Suppressor macrophage (primary cell): ENCODE measurements at places on chromosomes 3 and 15.
A peak's percentile ranks its signal among the peaks of the same experiment; 100 is the strongest.

GRCh38 chr3:28039234-28039633 lies 202.2 kb upstream of the CMC1 start:
- no peak for DNase-seq

DNA sequence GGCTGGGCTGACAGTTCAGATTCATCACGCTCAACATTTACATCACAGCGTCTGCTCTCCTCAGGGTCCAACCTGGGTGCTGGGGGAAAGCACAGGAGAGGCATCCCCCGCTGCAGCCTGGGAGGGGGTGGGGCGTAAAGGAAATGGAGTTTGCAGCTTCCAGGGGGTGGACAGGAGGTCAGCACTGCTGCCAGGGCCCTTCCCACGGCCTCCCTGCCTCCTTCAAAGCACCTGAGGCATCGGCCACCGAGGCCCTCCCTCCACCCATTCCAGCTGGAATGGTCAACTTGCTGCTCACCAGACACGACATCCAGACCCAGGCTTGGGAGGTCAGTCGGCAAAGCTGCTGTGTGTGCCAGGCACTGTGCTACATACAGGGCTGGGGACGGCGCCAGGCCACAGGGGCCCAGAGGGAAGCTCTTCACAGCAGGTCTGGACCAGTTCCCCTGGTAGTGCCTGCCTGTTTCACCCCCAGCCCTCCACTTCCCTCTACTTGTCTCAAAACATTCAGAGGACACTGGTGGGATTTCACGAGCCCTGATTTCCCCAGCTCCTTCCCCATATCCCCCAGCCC lies 120.7 kb downstream of the ANP32A start:
- no peak for DNase-seq

DNA sequence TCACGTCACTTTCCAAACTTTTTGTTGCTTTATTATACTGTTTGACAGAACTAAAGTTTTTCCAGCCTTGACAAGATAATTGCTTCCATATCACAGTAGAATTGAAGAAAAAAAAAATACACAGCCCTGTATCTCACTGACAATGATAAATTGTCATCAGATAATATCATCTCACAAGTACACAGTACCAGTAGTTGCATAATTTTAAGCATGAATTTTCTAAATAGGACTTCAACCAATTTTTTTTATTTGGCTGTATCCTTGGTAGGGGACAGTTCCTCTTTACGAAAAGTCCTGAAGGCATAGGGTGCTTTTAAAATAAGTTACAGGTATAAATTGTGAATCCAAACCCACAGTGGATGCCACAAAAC lies 230.7 kb downstream of the ATP8B4 start:
- no peak for DNase-seq

- DNase-seq = no peak
Measured at GRCh38 chr3:2934541-2934940, 175.6 kb downstream of the IL5RA start.

DNA sequence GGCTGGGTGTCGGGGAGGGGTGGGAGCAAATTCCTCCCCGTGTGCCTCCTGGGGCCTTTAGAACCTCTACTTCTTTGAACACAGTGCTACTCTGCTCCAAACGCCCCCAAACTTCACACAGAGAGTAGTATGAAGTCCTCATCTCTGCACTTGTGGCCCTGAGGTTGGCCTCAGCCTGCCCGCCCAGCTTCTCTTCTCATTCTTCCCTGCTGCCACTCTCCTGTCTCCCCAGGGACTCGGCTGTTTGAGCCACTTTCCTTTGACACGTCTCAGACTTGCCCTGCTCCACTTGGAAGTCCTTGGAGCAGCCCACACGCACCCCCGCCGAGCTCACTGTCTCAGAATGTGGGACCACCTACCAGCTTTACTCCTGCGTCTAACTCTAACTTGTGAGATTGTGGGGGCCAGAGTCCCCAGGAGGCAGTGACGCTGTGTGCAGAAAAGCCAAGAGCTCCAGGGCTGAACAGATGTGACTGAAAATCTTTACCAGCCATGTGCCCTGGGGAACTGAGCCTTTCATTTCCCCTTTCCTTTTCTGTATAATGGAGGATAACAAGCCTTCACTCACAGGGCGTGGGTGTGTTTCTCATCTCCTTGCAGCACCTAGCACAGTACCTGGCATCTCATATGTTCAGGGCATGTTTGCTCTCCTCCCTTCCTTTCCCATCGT lies 233.6 kb upstream of the CTDSPL start:
- no peak for DNase-seq

DNA sequence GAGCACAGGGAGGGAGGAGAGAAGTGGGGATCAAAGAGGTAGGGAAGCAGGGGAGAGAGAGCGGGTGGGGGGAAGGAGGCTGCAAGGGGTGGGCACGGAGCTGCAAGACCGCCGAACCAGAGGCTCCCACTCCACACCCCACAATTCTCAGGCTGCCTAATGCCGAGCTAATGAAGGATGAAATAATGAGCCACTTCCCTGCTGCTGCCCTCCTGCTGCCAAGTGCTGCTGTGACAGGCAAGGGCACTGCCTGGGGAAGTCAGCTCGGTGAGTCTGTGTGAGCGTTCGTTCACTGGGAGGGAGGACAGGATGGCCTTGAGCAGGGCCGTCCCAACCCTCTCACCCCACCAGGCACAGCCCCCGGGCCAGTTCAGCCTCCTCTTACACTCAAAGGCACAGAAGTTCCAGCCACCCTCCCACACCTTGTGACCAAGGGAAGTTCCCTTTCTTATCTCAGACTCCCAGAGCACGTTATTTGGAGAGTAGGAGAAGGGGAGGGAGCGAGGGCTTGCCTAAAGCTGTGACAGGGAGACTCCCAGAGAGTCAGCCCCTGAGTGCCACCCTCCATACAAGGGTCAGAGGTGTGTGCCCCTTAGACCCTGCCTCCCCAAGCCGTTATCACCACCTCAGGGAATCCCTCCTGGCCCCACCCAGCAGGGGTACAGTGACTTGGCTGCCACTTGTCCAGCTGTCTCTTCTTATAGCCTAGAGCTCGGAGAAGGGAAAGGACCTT lies 12.4 kb downstream of the GLYCTK start:
- peak; percentile 91 for DNase-seq

GRCh38 chr3:19146685-19147650 lies 1.3 kb upstream of the KCNH8 start:
- DNase-seq = peak; percentile 77

GRCh38 chr3:150306083-150306482 lies 102.0 kb upstream of the TSC22D2 start:
- DNase-seq = no peak

- no peak for DNase-seq
Measured at GRCh38 chr3:72368331-72368975, 479.8 kb downstream of the SHQ1 start.

GRCh38 chr15:41927536-41927935 lies 33.7 kb upstream of the SPTBN5 start:
- DNase-seq = peak; percentile 58

DNA sequence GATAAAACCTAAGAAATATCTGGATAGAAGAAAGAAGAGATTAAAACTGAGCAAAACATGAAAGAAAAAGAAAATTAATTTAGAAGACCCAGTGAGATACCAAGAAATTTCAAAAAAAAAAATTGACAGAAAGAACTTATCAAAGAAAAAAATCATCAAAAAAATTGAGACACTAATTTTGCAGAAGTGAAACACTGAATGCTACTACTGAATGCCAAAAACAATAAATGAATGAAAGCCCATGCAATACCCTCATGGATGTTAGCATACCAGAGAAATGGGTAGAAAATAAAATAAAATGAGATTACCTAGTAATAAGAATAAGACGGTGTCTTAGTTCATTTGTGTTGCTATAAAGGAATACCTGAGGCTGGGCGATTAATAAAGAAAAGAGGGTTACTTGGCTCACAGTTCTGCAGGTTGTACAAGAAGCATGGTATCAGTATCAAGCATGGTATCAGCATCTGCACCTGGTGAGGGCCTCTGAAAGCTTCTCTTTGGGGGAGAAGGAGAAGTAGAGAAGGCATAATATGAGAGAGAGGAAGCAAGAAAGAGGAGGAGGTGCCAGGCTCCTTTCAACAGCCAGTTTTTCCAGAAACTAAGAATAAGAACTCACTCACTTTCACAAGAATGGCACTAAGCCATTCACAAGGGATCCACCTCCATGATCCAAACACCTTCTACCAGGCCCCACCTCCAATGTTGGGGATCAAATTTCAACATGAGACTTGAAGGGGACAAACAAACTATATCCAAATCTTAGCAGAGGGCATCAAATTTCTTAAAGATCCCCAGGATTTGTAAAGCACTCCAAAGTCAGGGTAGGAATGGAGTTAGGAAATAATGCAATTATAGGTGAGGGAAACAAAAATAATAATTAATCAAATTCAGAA lies 73.2 kb downstream of the BTLA start:
- peak; percentile 20 for DNase-seq

DNA sequence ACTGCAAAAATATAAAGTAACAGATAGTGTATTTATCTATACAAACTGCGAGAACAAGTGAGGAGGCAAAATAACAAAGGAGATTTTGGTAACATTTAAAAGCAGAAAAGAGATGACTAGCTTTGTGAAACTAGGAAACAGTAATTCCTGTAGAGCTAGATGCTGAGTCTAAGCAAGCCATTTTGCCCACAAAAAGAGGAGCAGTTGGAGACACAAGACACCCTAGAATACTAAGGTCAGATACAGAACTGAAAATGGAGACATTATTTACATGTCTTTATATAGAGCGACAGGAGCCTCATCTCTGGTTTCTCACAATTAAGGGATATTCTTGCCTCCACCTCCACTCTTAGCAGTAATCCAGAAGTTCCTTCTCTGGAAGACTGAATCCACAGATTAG lies 732.4 kb upstream of the GBE1 start:
- no peak for DNase-seq

DNA sequence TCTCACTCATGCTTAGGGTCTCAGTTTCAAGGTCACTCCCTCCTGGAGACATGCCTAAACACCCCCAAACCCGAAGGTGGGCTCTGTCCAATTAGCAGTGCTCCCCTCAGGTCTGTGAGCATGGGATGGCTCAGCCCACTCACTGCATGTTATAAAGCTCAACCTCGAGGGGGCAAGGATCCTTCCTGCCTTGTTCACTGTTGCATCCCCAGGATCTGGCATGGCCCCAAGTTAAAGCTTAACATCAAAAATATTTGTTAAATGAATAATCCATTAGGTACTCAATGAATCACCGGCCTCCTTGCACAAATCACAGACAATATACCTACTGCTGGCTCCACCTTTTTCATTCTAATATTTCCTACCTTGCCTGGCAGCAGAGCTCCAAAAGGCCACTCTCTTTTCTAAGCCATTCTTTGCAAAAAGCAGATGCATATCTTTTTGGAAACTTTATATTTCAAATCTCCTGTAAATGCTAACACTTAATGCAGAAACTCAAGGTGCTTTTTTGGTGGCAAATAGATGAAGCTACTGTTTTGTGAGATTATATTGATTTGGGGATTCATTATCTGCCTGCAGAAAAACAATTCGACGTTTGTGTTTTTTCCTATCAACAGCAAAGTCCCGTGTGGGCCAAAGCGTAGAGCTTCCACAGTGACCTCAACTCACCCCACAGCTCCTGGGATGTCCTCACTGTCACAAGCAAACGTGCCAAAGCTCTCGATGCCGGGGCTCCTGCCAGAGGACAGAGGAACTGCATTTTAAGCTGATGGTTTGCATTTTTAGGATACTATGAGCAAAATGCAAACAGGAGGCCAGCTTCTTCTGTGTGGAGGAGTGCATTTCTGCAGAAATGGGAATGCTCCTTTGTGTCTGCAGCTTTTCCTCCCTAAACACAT lies 35.4 kb downstream of the PCOLCE2 start:
- DNase-seq = peak; percentile 52

DNA sequence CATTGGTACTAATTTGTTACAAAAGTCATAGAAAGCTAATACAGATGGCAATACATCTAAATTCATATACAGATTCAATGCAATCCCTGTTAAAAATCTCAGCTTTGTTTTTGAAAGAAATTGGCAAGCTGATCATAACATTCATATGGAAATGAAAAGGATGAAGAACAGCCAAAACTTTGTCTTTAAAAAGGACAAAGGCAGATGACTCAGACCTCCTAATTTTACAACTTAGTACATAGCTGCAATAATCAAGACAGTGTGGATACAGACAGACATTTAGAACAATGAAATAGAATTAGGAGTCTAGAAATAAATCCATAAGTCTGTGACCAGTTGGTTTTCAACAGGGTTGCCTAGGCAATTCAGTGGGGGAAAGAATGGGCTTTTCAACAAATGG lies 63.3 kb downstream of the AQP9 start:
- no peak for DNase-seq

- DNase-seq = no peak
Measured at GRCh38 chr3:108296239-108296638, at the start of gene HHLA2. TSS of gene HHLA2 (plus strand) at chr3:108296548. CDS start at chr3:108351814, 55,266 bp downstream.

DNA sequence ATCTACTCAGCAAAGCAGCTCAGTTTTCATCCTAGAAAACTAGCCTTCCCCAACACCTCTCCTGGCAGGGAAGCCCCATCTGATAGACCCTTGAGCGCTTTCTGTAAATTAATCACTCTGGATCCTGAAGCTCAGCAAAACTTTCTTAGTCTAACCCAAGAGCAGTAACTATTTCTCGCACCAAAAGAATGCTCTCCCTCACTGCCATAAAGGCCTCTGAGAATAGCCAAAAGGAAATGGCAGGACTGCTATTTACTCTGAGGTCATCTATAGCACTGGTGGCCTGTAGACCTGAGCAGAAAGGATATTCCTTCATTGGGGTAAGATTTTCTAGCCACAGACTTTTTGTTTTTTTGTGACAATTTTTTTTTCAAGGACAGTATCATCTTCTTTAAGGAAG lies 345.8 kb upstream of the ADAMTS9 start:
- no peak for DNase-seq

- DNase-seq = no peak
Measured at GRCh38 chr3:99909714-99910495, 92.2 kb downstream of the CMSS1 start.

DNA sequence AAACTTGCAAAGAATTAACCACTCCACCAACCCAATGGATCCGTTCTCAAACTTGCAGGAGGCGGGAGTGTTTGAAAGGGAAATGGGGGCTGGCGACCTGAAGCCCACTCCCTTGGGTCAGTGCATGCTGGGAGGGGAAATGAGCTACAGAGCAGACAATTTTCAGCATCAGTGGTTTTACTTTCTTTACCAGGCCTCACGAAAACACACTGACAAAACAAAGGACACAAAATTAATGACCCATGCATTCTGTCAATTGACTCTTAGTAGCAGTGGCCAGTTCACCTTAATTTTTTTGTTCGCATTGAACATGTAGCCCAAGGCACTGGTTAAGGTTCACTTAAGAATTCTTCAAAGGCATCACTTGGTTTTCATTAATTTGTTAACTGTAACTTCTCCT lies 413.5 kb downstream of the MECOM start:
- no peak for DNase-seq

- no peak for DNase-seq
Measured at GRCh38 chr3:185089751-185090150, 63.1 kb downstream of the C3orf70 start.

GRCh38 chr3:184598574-184598927 lies 37.0 kb downstream of the EPHB3 start:
- DNase-seq = no peak

DNA sequence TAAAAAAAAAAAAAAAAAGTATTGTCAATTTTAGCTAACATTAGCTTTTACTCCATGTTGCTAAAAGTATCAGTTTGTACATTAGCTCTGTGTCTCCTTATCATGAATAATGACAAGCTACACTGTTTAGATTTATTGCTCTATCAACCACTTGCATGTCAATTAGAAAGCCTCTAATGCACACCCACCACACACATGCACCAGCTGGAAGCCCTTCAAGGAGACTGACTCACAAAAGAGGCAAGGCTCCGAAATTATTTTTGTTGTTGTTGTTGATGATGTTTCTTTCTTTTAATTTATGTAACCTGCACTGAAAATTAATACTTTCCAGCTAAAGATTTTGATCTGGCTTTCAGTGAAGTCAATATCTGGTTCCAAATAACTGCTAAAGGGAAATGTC lies 71.5 kb downstream of the ETFA start:
- no peak for DNase-seq

- no peak for DNase-seq
Measured at GRCh38 chr3:67828486-67829010, 174.1 kb upstream of the SUCLG2 start.
